CMK (cell line): ENCODE measurements at places on chromosomes 12 and 14.

DNA sequence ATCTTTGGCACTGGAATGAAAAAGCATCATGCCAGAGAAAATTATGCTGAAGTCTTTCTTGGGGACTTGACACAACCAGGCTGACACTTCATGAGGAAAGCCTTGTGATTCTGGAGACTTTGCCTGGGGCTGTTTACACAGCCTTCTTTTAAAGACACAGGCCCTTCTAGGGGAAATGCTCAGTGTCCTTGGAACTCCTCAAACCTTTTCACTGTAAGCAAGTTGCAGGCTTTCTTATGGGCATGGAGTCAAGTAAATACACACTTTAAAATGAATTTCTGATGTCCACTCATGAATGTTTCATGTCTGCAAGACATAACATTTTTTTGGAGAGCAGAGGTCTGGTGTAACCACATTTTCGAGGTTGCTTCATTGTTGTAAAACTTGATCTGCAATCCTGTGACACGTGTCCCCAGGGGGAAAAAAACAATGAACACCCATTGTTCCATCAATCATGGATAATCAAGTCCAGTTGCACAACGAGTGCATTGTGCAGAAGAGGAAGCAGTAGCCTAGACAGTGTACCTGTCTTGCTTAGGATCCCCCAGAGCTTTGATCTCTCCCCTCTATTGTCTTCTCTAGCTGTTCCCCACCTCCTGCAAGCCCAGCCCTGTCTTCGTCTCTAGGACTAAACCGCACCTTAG is 155.1 kb upstream of the PRICKLE1 start:
- DNase-seq: no peak

DNA sequence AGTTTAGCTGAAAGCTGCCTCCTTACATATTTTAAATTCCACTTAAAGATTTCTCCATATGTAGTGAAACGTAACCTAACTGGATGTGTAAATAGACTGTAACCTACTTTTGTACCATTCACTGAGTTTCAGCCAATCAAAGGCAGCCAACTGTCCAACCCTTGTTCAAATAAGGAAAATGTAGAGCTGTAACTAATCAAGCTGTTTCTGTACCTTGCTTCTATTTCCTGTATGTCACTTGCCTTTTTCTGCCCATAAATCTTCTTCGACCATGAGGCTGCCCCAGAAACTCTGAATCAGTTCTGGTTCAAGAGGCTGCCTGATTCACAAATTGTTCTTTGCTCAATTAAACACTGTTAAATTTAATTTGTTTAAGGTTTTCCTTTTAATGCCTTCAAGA is 6.3 kb downstream of the SLC7A8 start:
- DNase-seq: no peak

- DNase-seq: no peak
These were observed 5.2 kb upstream of the FOS start for GRCh38 chr14:75273272-75274049.

- DNase-seq: no peak
These were observed 19.3 kb downstream of the FOXN3 start for GRCh38 chr14:89397569-89398230.

DNA sequence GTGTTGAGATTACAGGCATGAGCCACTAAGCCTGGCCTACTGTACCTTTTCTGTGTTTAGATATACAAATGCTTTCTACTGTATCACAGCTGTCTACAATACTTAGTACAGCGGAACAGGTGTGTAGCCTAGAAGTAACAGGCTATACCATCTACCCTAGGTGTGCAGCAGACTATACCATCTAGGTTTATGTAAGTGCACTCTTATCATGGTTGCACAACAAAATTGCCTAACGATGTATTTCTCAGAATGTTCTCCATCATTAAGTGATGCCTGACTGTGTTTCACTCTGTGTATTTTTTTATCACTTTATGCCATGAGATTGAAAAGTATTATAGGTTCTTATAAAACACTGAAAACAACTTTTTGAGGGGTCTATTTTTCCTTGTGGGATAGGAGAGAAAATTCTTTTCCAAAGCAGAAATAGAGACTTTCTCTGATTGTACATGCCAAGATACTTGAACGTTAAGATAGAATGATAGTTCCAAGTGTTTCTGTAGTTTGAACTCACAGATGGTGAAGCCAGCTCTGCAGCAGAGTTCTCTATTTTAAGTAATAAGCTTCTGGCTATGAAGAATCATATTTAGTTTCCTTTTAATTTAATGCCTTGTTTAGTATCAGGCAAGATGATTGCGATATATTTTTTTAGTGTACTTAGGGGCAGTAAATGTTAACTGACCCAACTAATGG is 17.0 kb downstream of the TMPRSS12 start:
- DNase-seq: no peak

DNA sequence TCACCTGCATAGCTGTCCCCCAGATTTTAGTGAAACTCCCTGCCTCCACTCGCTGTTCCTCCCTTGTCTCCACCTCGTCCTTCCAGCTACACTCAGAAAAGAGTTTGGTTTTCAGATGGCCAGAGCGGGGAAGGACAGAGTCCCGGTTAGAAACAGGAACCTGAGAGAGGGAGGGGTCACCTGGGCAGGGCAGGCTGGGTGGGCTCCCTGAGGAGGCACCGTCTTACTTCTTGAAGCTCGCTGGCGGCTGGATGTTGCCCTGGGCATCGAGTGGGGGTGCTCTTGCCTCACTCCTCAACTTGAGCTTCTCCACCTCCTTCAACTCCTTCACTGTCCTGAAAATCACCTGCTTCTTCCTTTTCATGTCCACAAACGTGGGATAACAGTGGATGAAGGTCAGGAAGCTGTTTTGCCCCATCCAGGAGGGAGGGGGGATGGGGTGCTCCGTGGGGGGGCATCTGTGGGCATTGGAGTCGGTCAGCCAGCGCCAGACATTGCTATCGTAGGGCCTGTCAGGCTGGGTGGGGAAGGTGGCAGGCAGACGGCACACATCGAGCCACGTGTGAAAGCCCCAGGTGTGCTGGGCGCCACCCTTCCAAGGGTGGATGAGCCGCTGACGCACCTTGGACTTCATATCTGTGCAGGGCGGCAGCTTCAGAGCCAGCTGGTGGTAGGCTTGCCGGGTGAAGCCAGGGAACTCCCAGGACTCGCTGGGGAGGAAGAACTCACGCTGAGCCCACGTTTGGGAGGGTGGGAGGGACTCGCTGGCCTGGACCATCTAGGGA is 2.0 kb downstream of the TEX52 start:
- no peak for DNase-seq

GRCh38 chr12:943051-943450 is 6.4 kb downstream of the RAD52 start:
- DNase-seq: no peak

GRCh38 chr14:101719045-101719645 is 42.4 kb upstream of the PPP2R5C start:
- DNase-seq: no peak

DNA sequence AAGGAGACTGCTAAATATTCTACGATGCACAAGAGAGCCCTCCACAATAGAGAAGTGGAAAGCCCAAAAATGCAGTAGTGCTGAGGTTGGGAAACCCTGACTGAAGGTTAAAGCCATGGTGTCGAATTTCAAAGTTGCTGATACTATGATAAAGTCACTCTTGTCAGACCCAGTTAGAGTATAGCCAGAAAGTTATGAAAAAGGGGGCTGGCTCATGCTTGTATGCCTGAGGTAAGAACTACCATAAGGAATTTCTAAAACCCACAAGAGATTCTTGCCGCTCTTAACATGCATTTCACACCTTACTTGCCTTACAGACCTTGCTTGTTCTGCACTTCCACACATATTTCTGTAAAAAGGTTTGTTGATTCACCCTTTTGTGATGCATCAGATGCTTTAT is 184.6 kb downstream of the SLC6A15 start:
- no peak for DNase-seq

DNA sequence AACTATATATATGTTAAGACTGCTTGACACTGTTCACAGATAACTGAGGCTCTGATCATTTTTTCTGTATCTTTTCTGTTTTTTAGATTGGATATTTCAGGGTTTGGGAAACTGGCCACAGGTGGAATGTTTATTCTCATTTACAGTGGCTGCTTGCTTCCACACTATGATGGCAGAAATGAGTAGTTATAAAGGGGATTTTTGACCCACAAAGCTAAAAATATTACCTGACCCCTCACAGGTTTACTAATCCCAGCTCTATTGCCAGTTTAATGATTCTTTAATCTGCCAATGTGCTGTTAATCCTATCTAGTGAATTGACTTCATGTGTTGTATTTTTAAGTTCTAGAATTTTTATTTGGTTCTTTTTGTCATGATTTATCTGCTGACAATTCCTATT is 29.6 kb downstream of the ACADS start:
- no peak for DNase-seq

- no peak for DNase-seq
These were observed 170.8 kb upstream of the RASSF8 start for GRCh38 chr12:25787701-25788100.

DNA sequence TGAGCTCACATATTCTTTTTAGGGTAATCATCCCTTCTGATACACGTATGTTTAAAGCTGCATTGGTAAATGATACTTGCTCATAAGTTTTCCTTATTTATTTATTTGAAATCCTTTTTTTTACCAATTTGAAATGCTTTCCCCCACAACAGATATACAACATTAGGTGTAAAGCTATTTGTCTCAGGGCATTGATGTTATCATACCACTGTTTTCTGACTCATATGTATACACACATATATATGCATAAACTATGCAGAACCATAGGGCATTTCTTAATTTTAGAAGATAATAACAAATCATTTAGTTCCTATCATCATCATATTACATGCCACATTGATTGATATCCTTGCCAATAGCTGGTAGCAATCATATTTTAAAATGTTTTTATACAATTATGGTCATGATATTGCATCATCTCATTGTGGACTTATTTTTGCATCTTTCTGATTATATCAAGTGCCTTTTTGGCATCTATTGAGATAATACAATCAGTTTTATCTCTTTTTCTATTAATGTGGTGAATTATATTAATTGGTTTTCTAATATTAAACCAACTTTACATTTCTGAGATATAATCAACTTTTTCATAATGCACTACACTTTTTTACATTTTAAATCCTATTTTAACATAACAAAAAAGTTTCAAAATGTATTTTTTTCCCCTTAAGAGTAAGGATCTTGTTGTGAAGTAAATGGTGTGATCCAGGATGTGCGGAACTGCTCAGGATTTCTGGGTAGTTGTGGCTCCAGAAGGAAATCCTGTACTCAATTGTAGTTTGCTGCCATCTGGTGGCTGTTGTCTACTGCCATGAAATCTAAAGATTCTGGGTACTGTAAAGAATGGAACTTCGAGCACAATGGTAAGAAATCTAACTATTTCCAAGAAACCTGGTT is 16.7 kb downstream of the OR9K2 start:
- peak; percentile 32 for DNase-seq

DNA sequence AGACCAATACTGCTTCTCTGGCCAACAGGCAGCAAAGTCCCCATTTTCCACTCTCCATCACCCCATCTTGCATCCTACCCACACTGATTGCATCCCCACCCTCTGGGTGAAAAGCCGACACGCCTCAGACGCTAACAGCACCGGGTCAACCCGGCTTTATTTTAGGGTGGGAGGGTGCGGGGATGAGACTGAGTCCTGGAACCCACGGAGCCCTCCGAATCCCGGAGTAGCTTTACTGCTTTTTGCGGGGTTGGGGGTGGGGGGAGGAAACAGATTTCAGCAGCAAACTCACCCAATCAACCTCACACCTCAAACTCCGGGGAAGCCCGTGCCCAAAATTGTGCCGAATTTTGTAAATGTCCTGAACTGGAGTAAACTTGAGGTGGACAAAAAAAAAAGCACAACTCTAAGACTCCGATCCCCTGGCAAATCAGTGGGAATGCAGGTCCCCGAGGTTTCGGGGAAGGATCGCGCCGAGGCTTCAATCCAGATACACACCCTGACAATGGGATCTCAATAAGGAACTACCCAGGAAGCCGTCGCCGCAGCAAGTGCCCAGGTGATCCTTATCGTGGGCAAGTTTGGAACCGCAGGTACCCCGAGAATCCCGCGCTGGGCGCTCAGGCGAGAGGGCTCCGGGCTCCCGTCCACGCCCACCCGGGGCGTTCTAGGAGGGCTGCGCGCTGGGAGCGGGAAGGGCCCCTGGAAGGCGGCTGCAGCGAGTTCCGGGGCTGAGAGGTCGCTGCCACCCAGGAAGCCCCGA is 1.1 kb downstream of the GCH1 start:
- no peak for DNase-seq

DNA sequence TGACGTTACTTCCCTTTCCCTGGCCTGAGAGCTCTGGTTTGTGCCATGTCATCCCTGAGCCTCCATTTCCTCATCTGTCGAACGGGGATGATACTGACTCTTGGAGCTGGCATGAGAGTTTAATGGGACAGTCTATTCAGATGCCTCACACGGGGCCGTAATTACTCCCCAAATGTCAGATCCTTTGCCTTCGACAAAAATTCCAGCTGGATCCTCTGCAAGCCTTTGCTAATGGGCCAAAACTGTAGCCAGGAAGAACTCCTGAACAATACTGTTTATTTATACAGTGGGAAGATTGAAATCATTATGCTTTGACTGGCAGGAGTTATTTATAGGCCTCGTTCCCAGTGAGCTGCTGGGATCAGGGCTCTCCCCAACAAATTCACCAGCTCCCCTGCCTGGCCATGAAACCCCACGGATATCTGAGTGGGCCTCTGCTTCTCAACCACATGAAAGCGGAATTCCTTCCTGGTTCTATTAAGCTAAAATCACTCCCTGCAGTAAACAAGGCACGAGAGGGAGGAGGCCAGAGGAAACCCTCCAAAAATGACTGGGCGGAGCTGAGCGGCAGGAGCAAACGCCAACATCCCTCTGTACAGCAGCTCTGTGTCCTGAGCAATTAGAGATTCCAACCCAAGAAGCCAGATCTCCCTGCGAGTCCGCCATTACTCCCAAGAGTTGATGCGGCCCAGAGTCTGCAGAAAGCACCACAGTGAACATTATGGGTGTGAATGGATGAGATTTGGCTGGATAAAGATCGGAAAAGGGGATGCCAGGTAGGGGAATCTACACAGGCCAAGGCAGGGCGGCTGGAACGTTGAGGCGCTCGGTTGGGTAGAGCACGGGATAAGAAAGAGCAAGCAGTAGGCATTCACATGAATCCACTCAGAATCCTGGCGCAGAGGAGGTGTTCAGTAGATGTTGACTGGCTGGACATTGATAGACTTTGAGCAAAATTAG is 326.1 kb downstream of the BCL11B start:
- no peak for DNase-seq

GRCh38 chr12:115357681-115358080 is 673.7 kb upstream of the TBX3 start:
- DNase-seq: no peak

DNA sequence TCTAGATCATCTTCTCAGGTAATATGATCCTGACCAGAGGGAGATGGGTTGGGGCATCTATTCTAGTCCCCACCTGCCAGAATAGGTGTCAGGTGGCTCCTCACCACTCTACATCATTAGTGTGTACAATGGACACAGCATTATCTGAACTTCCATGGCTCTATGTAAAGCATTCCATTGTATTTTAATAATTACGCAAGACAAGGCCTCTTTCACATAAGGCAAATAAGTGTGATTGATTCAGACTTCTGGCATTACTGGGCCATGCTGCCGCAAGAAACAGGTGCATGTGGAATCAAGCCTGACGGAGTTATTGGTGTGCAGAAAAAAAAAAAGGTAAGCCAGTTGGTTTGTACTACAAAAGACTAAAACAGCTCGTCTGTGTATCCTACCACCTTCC is 3.1 kb upstream of the DDHD1 start:
- no peak for DNase-seq

GRCh38 chr14:42229976-42230375 is 623.3 kb downstream of the LRFN5 start:
- DNase-seq: no peak

- DNase-seq: no peak
These were observed 2.4 kb downstream of the KLHDC2 start for GRCh38 chr14:49770212-49770817.
